ENCODE measurements at places on chromosomes 3 and 15.

GRCh38 chr15:100998630-100999029, 79.5 kb downstream of the LRRK1 start:
- DNase-seq = no peak

- DNase-seq = no peak
Measured at GRCh38 chr15:57592836-57593420, 1.2 kb downstream of the MYZAP start.

DNA sequence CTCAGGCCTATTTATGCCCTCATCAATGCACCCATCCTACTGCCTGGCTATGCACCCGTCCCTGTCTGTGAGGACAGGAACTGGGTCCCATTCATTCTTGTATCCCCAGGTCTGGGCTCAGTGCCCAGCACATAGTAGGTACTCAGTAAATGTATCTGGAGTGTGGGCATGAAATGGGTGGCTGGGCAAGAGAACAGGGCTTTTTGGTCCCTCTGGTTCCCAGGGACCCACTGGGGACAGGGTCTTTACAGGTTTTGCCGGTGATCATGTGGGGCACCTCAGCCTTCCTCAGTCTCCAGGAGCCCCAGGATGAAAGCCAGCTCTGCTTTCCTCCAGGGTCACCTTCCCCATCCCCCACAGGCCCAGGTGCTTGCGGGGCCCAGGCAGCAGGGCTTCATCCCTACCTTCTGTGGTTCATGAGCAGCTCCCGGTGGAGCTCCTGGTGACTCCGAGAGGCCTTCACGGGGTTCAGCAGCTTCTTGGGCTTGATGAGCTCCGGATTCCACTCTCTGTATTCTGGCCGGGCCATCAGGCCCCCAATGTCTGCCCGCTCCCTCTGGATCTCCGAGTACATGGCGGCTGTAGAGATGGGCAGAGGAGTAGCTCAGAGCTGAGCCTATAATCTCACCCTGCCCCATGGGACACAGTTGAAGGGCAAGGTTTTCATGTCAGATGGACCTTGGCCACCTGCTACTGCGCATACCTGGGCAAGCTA, 7.7 kb downstream of the FAM107A start:
- no peak for DNase-seq

GRCh38 chr3:195073866-195074860, 196.8 kb downstream of the XXYLT1 start:
- peak; percentile 10 for DNase-seq

GRCh38 chr3:69141313-69141712, 18.9 kb upstream of the LMOD3 start:
- DNase-seq = no peak

DNA sequence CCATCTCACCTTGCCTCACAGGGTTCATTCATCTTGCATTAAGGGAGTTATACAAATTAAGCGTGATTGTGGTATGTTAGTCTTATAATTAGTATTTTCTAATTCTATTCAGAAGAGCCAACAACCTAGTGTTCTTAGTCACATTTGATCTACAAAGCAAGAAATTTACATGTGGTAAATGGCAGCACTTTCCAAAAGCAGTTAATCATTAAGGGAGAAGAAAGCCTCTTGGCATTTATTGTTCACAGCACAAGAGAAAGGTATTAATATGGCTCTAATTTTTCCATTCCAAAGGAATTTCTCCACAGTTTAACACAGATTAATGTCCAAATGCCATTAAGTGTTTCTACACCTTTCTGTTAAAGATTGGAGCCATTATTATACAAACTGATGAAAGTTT, 1077.1 kb downstream of the ZPLD1 start:
- DNase-seq = no peak

GRCh38 chr3:194675081-194675640, 3.2 kb upstream of the LSG1 start:
- DNase-seq = no peak

GRCh38 chr3:33426068-33426467, 14.1 kb downstream of the UBP1 start:
- no peak for DNase-seq

GRCh38 chr3:156174229-156174847, 54.0 kb downstream of the KCNAB1 start:
- DNase-seq = no peak

DNA sequence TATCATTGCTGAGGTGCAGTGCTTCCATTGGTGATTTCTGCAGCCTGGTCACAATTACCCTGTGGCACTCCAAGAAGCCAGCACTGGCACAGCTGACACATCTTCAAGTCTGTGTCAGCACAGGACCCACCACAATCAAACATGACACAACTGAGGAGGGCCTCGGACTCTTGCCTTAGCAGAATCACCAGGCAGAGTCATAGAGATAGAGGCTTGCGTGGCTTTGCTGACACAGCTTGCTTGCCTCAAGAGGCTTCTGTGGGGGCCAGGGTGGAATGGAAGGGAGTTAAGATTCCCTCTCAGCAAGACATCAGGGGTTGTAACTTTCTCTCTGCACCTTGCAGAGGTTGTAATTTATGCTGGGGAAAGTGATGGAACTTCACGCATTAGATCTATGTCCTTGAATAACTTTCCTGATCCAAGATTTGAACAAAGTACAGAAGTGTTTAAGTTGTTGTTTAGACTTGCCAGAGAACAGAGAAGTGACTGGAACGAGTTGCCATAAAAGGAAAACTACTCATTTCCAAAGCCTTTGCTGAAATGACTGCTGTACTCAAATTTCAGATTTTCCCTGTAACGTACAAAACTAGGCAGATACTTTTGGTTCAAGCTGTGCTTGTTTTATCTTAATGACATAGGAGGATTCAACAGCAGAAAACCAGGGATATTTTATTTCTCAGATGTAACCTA, 170.7 kb downstream of the DIPK2A start:
- DNase-seq = peak; percentile 48

DNA sequence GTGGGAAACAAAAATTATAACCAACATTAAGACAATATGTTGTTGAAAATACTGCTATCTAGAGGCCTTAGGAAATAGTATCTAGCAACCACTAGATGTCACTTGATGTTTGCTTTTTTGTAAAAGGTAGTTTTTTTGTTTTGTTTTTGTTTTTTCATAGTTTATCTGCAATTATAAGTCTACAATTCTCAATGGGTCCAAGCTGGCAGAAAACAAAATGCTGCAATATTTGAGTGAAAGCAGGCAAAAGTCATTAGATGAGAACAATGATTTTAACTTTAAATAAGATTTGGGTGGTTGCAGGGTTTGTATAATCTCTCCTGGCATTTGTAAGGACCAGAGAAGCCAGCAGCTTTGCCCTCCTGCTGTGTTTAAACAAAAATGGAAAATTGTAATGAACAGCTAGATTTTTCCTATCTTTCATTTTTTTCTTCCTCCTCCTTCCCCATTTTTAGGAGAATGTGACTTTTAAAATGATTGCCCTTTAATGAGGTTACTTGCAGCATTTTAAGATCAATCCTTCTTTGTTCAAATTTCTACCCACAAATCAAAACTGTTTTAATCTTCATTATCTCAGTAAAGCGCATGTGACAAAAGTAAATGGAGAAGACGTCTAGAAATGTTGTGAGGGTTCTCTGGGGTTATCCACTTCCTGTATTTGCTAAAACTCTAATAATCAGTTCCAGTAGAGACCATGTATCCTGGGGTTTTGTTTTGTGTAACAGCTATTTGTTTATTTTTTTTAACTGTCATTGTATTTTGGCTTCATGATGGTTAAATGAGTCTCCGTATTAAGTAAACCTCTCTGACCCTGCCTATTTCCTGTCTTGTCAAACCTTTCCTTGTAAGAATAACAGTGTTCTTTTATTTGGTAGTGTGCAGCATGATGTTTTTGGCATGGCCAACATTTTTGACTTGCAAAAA, 27.3 kb downstream of the DUT start:
- no peak for DNase-seq

DNA sequence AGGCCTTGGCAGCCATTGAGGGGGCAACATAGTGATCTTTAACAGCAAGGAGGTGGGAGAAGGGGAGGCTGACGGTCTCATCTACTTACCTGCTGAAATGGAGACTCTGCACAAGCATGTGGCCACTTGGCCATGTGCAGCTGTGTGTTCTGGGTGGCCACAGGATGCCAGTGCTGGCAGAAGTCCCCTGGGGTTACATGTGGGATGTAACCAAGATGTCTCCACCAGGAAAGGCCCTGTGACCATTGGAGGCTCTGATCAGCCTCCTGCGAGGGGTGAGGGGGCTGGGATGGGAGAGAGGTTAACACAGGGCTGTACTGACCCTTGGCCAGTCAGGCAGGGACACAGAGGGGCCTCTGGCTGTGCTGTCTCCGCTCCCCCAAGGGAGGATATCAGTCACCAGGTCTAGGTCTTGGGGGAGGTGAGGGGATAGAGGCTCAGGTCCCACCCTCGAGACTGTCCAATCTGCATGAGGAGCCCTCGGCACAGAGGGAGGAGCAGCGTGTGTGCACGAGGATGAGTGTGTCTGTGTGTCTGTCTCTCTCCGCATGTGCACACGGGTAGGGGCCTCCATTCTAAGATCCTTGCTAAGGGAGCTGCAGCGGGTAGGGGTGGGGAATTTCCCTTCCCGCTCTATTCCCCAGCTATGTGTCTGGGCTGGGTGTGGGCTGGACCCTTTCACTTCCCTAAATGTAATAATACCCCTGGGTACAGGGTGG, 19.5 kb downstream of the PRKCD start:
- DNase-seq = no peak

DNA sequence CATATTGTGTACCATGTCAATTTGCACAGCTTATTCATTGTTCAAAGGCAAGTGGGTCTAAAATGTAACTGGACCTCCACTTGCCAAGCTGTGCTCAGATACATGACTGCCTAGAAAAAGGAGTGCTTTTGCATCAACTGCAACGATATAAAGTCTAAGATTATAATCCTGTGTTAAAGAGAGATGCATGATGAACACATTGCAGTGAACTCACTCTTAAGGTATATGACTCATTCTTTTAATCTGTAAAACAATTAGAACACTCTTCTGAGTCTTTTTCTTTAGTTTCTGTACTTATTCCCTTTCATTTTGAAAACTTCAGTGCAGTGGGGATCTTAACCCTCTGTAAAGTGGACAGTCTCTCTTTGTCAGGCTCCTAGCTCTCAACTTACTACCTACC, 982.8 kb downstream of the ROBO1 start:
- DNase-seq = no peak

- no peak for DNase-seq
Measured at GRCh38 chr3:170730071-170730812, 139.8 kb downstream of the RPL22L1 start.

GRCh38 chr3:94862703-94863102, 799.8 kb downstream of the NSUN3 start:
- no peak for DNase-seq

Measured in ovary (tissue), 10 donors.